ENCODE measurements at places on chromosomes 2 and 18.

GRCh38 chr2:174952607-174953006 lies 52.6 kb downstream of the CHN1 start:
- peak; percentile 67 for DNase-seq

DNA sequence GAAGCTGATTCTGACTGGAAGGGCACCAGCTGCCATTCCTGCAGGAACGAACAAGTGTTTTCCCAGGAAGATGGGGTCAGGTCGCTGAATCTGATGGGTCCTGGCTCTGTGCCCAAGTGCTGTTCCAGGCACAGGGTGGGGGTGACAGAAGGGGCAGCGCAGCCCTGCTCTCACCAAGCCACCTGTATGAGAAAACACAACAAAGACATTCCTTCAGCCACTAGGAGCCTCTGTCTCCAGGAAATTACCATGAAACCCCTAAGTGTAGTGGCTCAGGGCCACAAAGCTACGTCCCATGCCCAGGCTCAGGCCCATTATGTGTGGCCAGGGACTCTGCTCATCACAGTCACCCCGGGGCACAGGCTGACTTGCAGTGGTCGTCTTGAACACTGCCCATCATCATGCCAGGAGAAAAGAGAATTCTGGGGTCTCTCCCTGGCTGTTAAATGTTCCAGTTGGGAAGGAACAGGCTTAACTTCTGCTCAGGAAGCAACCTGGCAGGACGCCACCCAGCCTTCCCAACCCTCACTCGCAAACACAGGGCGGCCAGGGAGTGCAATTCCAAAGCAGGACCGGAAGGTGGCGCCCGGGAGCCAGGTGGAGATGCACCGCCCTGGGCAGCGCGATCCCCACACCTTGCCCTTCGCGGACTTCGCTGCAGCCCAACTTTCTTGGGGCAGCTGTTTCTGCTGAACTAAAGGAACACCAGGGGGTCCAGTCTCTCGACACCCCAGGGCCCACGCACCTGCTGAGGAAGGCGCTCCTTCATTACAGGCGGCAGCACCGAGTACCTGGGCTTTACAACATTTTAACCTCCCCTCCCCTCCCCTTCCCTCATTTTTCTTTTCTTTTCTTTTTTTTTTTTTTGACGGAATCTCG lies 11.0 kb upstream of the SFTPB start:
- peak; percentile 67 for DNase-seq

- no peak for DNase-seq
Measured at GRCh38 chr18:47999801-48000248, 69.4 kb upstream of the SMAD2 start.

- DNase-seq = no peak
Measured at GRCh38 chr2:239731998-239732665, 293.0 kb downstream of the NDUFA10 start.

DNA sequence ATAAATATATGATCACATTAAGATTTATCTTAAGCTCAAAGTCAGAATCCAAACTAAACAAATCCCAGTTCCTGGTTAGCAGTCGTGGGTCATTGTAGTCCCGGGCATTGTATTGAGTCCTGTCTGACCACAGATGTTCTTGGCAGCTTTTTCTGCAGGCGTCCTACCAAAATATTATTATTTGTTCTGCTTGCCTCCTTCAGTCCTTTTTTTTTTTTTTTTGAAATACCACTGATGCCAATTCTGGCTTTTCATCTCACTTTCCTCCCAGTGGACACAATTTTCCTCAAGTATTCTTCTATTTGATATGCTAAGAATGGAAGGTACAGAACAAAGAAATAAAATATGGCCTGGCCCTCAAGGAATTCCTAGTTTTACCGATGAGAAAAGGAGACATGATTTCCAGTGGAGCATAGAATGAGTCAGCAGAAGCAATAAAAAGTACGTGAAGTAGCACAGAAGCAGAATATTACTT lies 151.6 kb downstream of the CSRNP3 start:
- peak; percentile 10 for DNase-seq

GRCh38 chr2:169818241-169818640 lies 6.5 kb downstream of the METTL5 start:
- no peak for DNase-seq

GRCh38 chr18:10353791-10354190 lies 100.6 kb upstream of the APCDD1 start:
- DNase-seq = peak; percentile 82

Data from AG10803 (cell line).